ENCODE measurements at places on chromosomes 3 and 15.

- no peak for DNase-seq
Observed at GRCh38 chr15:79209690-79210089, 72.8 kb upstream of the ANKRD34C start.

- DNase-seq: no peak
Observed at GRCh38 chr3:57164217-57164656, 916 bp downstream of the IL17RD start.

GRCh38 chr3:187963677-187964385, 190.1 kb upstream of the LPP start:
- no peak for DNase-seq

GRCh38 chr15:90650117-90650955, 66.8 kb upstream of the BLM start:
- DNase-seq: peak; percentile 74

DNA sequence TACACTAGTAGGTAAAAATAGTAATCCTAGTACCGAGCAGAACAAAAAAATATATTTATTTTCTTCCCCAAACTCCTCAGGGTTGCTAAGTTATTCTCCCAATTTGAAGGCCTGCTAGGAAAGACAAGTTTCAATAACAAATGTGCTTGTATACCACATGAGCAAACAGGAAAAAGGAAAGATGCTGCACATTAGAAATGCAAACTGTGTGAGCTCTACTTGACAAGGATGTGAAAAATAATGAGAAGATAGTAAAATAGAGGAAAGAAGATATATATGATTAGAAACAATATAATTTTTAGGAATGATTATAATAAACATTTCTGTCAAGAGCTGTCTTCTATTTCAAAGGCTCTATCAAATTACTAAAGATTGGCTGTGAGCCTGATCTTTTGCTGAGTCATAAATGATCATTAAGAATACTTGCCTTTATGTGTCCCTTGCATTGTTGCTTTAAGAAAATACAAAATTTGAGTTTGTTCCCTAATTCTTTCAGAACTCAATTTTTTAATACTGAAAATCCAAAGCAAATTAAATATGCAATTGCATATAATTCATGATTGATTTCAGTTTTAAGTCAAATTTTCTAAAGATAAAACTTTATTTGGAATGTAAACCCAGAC, 174.2 kb downstream of the NEK10 start:
- no peak for DNase-seq

Data from fibroblast of skin of back (primary cell).